NCI-H1092 (cell line): ENCODE measurements at places on chromosomes 5 and 9.

DNA sequence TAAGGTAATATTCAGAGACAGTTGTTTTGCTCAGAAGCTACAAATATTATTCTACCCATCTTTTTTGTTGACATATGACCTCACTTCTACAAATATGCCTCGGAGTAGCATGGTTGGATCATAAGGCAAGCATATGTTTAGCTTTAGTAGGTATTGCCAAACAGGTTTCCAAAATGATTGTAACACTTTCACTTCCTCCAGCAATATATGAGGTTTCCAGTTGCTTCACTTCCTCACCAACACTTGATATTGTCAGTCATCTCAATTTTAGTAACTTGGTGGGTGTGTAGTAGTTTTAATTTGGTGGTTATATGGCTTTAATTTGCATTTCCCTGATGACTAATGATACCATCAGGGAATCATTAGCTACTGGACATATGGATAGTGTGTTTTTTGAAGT is 46.7 kb downstream of the TNFSF8 start:
- no peak for DNase-seq

- DNase-seq: no peak
These were observed 63.6 kb downstream of the RNF180 start for GRCh38 chr5:64229163-64229774.

DNA sequence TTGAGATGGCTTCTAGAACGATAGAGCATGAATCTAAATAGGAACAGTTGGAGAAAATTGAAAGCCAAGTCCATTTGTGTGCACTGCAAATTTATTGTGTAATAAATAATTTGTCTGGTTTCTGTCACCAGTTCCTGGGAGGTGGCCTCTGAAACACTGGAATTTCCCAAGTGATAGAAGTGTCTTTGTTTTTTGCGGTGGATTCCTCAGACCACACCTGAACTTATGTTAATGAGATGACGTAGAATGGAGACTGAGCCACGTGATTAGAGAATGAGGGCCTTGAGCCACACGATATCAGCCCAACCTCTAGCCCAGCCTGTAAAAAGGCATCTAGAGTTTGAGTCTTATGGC is 105.1 kb downstream of the MSX2 start:
- DNase-seq: no peak

- no peak for DNase-seq
These were observed 24.0 kb downstream of the HSPA4 start for GRCh38 chr5:133075572-133076536.

- DNase-seq: peak; percentile 5
These were observed 318.3 kb downstream of the ENC1 start for GRCh38 chr5:74322191-74322590.

DNA sequence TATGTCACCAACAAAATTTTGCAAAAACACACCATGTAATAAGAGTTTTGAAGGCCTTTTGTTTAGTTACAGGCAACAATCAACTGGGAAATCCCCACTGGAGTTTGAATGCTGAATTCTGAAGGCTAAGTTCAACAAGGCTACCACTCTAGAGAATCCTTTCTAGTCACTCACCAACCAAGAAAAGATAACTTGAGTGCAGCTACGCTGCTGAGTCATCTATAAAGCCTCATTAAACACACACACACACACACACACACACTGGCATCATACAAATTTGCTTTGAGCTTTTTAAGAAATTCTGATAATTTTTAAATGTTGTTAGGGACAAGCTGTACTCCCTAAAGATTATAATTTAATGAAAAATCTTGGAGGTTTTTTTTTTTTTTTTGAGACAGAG is 219.6 kb downstream of the DENND1A start:
- DNase-seq: no peak

DNA sequence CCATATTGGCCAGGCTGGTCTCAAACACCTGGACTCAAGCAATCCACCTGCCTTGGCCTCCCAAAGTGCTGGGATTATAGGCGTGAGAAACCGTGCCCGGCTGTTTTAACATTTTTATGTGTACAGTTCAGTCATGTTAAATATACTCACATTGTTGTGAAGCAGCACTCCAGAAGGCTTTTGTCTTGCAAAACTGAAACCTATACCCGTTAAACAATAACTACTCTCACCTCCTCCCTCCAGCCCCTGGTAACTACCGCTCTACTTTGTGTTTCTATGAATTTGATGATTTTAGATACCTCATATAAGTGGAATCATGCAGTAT is 23.1 kb upstream of the SHB start:
- no peak for DNase-seq

GRCh38 chr5:44770780-44771717 is 37.7 kb upstream of the MRPS30 start:
- no peak for DNase-seq
